ENCODE measurements at places on chromosomes 7 and 10.

DNA sequence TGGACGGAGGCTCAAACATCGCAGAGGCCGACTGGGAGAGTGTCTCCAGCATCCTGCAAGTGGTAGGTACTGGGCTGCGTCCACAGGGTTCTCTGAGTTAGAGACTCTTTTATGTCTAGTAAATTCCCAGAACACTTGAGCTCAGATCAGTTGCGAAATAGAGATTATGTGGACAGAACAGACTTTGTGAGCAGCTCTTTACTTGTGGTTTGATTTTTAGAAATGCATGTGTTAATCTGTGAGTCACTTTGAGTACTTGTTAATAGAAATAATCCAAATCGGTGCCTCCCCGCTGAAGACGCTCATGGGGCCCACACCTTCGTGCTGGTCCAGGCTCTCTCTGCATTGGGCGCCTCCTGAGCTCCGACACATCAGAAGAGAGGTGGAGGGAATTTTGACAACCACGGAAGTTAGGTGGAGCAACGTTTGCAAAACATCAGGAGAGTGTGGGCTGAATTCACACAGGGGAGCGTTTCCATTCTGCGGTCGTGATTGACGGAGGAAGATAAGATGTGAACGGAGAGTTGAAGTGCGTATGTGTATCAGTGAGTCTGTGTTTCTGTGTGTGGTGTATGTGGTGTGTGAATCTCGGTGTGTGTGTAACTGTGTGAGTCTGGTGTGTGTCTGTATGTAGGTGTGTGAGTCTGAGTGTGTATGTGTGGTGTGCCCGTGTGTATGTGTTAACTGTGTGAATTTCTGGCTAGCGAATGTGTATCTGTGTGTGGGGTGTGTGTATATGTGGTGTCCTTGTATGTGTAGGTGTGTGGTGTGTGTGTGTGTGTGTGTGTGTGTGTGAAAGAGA, 32.1 kb downstream of the PFKP start:
- no peak for DNase-seq

DNA sequence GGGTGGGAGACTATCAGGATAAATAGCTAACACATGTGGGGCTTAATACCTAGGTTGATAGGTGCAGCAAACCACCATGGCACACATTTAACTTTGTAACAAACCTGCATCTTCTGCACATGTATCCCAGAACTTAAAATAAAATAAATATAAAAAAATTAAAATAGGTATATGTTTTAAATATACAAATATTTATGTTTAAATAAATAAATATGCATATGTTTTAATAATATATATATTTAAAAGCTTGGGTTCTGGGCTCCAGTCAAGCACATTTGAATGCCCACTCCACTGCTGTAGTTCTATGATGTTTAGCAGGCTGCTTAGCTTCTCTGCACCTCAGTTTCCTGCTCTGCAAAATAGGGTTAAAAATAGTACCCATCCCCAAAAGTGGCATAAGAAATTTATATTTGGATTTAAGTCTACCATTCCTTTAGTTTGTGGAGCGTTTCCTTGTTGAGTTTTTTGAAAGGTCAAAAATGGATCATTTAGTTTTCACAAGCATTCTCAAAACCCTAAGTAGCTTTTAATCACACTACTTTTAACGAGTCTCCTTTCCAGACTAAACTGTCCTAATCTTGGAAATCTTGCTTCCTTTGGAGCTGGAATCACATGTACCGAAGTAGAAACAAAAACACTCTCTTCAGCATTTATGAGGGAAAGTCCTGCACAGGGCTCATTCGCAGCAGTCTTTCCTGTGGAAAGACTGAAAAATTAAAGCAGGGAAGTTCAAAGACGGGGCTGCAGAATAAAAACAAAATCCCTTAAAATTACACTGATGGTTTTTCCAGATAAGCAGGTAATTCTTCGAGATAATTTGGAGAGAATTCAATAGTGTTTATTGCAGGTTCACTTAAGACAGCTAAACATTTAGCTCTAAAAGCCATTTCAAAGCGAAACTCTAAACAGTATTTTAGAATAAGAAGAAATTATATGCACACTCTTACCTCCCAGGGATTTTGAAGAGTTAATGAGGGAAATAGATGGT, 111.7 kb upstream of the LYZL1 start:
- DNase-seq, result no peak

GRCh38 chr7:16514271-16514670, 12.4 kb upstream of the LRRC72 start:
- DNase-seq, result no peak

- DNase-seq, result no peak
These were observed 10.4 kb downstream of the STMP1 start for GRCh38 chr7:135672560-135673359.

GRCh38 chr10:77531441-77532001, 106.1 kb downstream of the KCNMA1 start:
- DNase-seq, result no peak

- no peak for DNase-seq
These were observed 47.3 kb upstream of the BHLHA15 start for GRCh38 chr7:98163704-98164494.

GRCh38 chr7:77338260-77338659, 77.9 kb downstream of the GSAP start:
- DNase-seq, result no peak

- no peak for DNase-seq
These were observed 316.7 kb downstream of the OTUD1 start for GRCh38 chr10:23755556-23755955.

DNA sequence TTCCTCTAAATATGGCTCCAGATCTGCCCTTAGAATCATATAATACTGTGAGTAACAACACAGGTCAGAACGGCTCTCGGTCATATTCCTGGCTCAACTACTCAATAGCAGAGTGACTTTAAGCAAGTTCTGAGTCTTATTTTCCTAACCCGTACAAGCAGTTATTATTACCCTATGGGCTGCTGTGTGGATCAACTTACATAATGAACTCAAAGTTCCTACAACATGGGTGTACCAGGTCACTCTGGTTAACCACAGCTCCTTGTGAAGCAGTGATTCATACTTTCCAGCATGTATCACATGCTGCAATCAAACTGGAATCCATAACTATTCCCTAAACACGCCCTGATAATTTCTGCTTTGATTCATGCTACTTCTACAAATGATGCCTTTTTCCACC, 107.3 kb downstream of the LRRN3 start:
- no peak for DNase-seq

DNA sequence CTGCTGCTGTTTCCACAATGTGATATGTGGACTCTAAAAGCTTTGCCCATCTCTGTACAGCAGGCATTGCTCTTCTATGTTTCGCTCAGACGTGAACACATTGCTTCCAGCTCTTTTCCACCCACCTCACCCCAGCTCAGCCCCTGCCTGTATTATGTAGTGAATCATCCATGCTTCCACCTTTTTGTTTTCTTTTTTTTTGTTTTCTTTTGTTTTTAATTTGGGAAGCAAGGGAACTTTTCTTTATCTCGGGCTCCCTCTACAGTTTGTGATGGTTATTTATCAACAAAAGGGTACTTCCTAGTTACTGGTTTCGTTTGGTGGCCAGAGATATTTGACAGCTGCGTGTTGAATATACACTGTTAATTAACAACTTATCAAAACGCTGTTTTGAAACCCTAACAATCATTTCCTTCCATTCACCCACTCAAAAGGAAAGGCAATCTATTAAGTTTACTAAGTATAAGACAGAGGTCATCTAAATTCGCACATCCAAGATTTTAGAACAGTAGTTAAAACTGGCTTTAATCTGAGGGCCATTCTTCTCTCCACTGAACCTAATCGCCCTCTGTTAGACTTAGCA, 127.9 kb upstream of the STK17A start:
- no peak for DNase-seq

DNA sequence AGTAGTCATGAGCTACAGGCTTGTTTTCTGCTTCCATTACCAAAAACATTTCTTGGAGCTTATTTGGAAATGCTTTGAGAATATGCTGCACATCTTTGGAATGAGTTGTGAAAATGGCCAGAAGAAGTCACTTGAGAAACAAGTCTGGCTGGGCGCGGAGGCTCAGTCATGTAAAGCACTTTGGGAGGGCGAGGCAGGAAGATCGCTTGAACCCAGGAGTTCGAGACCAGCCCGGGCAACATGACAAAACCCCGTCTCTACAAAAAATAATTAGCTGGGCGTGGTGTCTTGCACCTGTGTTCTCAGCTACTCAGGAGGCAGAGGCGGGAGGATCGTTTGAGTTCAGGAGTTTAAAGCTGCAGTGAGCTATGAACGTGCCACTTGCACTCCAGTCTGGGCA, 882 bp upstream of the CHCHD1 start:
- DNase-seq, result no peak

- no peak for DNase-seq
These were observed 18.5 kb downstream of the ZC3HC1 start for GRCh38 chr7:130032698-130033097.

GRCh38 chr7:106071356-106071998, 40.6 kb downstream of the SYPL1 start:
- no peak for DNase-seq

- DNase-seq, result no peak
These were observed 146.3 kb upstream of the CHST15 start for GRCh38 chr10:124239696-124240095.

DNA sequence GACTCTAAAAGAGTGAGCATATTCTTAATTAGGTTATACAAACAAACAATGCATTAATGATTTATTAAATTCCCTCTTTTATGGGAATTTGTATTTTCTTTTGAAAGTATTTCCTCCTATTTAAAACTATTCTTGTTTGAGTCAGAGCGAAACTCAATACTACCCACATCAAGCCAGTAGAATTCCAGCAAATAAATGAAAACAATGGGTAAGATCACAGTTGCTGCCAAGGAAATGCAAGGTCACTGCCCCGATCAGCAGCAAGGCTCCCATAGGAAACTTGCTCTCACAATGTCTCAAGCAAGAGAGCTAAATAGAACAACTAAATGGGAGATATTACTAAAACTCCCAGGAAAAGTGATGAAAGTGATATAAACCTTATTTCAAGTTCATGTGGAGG, 206.3 kb downstream of the THSD7A start:
- DNase-seq, result no peak

DNA sequence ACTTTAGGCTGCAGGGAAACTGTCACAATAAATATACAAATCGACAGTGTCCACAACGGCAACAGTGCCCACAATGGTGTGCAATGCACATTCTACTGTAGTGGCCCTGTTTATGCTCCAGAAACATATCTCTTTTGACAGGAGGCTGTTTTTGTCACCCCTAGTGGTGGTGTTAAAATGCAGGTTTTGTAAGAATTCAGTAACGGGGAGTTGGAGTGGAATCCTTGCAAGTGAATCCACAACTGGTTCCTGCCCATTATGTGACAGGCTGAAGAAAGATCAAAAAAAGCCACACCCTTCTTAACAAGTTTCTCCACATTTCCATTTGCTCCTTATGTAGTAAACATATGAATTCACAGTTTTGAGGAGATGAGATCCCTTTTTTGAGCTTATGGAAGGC, 58.5 kb downstream of the BEND7 start:
- DNase-seq, result no peak

DNA sequence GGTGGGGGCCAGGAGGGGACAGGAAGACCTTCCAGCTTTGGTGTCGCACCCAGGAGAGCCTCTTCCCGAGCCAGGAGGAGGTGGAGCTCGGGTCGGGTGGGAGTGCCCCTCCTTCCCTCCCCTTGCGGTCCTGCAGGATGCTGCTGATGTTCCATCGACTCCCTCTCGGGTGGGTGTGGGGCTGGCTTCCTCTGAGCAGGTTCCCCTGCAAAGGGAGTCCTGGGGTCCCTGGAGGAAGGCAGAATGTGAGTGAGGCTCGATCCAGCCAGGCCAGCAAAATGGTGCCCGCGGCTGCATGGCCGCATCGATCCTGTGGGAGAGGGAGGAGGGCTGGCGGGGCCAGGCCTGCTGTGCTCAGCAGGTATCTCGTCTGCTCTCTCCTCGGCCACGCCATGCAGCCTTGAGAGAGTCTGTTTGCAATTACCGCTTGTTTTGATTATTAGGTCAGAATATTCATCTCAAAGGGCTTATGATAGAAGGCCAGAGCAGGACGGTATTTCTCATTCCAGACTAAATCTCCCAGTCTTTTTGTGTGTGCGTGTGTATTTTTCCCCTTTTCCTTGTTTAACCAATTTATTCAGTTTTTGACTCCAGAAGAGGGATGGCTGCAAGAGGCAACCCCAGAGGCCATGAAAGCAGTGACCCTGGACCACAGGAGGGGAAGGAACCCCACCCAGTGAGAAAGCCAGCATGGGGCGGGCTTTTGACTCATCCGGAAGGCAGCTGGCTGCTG, 137.3 kb upstream of the ZMIZ1 start:
- no peak for DNase-seq

DNA sequence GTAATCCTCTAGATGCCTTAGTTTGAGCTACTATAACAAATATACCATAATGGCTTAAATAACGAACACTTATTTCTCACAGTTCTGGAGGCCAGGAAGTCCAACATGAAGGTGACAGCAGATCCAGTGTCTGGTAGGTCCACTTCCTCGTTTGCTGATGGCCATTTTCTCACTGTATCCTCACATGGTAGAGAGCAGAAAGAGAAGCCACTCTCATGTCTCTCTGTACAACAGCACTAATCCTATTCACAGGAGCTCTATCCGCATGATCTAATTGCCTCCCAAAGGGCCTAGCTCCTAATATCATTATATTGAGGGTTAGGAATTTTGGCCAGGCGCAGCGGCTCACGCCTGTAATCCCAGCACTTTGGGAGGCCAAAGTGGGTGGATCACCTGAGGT, 10.2 kb downstream of the HIBADH start:
- no peak for DNase-seq

GRCh38 chr10:24528946-24529345, 194.7 kb downstream of the ARHGAP21 start:
- no peak for DNase-seq

DNA sequence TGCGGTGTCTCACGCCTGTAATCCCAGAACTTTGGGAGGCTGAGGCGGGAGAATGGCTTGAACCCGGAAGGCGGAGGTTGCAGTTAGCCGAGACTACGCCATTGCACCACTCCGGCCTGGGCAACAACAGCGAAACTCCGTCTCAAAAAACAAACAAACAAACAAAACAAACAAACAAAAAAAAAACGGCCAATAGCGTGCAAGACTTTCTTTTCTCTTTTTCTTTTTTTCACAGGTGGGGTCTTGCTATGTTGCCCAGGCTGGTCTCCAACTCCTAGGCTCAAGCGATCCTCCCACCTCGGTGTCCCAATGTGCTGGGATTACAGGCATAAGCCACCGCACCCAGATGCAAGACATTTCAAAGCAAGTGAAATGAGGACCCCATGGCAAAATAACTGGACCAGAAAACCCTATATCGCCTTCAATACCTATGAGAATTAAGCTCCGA, 1.6 kb downstream of the PSAP start:
- no peak for DNase-seq

- DNase-seq, result no peak
These were observed 111.0 kb downstream of the TCF7L2 start for GRCh38 chr10:113061054-113061430.

GRCh38 chr7:100088621-100089457, at the start of gene COPS6:
Gene COPS6, plus strand, starts transcription at chr7:100088969. Its CDS starts 22 bp downstream, at chr7:100088991.
- peak; percentile 85 for DNase-seq

- DNase-seq, result no peak
These were observed 27.1 kb downstream of the AKR1B1 start for GRCh38 chr7:134431815-134432214.

- no peak for DNase-seq
These were observed 99.3 kb downstream of the DGKI start for GRCh38 chr7:137747359-137748031.

- DNase-seq, result no peak
These were observed 40.9 kb downstream of the CDH23 start for GRCh38 chr10:71437537-71438092.

Data from stimulated activated CD8-positive, alpha-beta memory T cell treated with anti-CD3 and anti-CD28 coated beads, Interleukin-15, amount 100 ng/mL, for 24 hours (primary cell).